ENCODE measurements at places on chromosomes 5 and 9.

- DNase-seq: peak; percentile 45
These were observed at the start of gene PCDHGA12 for GRCh38 chr5:141430332-141431113. TSS of gene PCDHGA12 (plus strand) at chr5:141430507. CDS start at chr5:141430760, 253 bp downstream.

GRCh38 chr9:26163931-26164330 lies 485.7 kb upstream of the TUSC1 start:
- DNase-seq: no peak

GRCh38 chr5:125703616-125704015 lies 719.6 kb upstream of the GRAMD2B start:
- DNase-seq: no peak

GRCh38 chr9:137387114-137387890 lies 35.7 kb downstream of the EXD3 start:
- no peak for DNase-seq

GRCh38 chr5:131246504-131246903 lies 17.3 kb upstream of the CDC42SE2 start:
- DNase-seq: no peak

DNA sequence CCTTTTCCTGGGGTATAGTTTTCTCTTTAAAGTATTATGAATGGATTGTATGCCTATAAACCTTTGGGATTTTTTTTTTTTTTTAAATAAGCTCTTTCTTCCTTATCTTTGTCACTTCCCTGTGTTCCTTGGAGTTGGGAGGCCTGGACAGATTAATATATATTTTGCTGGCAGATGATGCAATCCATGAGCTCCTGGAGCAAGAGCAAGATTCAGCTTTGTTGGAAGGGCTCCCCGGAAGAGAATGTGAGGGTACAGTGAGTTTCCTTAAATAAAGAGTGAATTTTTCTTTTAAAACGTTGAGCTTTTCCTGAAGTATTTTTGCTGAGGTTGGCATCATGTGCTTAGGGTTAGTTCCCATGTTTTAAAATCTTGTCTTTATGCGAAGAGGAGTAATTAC lies 98.7 kb upstream of the SLC28A3 start:
- no peak for DNase-seq

DNA sequence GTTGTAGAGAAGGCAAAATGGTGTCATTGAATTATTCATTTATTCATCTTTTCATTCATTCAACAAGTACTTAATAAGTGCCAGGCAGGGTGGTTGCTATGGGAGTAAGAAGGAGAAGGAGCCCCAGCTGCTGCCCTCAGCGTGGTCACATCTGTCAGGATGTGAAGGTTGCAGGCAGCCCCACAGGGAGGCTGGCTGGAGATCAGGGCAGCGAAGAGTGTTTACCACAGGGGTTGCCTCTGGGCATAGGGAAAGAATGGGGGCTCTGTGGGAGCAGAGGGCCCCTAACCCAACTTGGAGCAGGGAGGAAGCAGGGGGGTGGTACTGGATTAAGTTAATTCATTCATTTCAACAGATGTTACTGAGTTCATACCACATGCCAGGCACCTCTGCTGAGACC lies 6.0 kb downstream of the PCDH12 start:
- DNase-seq: no peak

DNA sequence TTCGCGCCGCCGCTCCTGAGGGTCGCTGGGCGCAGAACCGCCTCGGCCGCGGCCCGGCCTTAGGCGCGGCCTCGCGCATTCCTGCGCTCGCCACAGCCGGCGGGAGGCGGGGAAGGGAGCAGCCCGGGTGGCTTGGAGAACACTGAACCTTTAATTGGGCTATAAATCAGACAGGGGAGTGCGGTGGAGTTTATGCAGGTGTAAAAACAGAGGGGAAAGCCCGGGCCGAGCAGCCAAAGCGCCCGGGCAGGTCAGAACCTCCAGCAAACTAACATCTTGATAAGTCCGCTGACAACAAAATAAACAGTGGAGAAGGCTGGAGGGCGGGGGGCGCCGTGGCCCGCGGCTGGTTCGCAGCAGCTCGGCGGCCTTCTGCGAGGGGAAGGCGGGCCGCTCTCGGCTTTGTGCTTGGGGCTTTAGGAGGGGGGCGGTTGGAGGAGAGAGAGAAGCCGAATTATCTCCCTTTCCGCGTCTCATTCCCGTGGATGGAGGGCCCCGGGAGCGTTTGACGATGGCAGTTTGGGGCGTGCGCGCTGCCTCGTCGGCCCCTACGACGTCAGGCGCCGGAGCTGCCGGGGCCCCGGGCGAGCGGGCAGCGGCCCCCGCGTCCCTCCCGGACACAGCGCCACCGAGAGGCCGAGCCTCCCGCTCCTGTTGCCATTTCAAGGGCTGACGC lies 11.3 kb downstream of the FOXD1 start:
- peak; percentile 71 for DNase-seq

DNA sequence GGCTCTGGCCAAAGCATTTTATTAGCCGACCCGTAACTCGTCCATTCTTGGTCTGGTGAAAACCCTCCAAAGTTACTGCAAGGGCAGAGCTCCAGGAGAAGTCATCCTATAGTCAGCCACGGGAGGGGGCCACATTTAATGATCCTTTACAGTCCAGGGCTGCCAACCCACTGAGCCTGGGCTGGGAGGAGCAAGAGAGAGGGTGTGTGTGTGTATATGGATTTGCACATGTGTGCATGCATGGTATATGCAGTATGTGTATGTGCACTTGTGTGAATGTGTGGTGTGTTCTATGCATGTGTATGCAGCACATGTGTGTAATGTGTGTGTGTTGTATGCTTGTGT lies 4.2 kb upstream of the RASGEF1C start:
- DNase-seq: peak; percentile 80

DNA sequence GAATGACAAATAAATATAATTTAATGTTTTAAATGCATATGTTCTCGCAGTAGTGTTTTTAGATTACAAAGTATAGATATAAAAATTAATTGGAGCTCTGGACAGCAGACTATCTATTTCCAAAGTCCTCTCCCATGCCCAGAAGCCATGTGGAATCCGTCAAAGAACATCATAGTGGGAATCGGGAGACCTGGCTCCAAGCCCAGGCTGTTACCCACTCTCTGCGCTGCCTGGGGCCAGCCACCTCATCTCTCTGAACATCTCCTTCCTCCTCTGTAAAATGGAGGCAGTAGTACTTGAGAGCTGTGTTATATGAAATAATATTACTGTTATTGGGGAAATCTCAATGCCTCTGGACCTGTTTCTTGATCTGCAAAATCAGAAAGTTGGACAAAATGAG lies 58.1 kb upstream of the SLC30A5 start:
- DNase-seq: no peak

GRCh38 chr9:118360036-118360435 lies 655.8 kb downstream of the TLR4 start:
- DNase-seq: no peak

- DNase-seq: no peak
These were observed 14.8 kb upstream of the NR3C1 start for GRCh38 chr5:143418140-143418866.

DNA sequence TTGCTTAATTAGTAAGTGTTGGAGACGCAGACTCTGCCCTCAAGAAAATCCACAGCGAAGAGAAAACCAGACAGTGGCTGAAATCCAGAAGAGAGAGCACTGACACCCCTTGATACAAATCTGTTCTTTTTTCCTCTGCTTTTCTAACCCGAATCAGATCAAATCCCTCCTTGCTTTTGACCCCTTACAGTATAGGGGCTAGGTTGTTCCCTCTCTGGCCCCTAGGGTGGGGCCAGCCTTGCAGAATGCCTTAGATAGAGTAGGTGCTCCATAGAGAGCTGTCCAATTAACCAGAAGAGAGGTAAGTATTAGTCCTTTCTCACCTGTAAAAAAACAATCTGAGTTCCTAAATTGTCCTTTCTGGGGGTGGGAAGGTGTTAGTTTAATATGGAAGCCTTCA lies 10.1 kb downstream of the C1QTNF2 start:
- no peak for DNase-seq

- no peak for DNase-seq
These were observed 17.0 kb downstream of the TTLL11 start for GRCh38 chr9:122076117-122076516.

DNA sequence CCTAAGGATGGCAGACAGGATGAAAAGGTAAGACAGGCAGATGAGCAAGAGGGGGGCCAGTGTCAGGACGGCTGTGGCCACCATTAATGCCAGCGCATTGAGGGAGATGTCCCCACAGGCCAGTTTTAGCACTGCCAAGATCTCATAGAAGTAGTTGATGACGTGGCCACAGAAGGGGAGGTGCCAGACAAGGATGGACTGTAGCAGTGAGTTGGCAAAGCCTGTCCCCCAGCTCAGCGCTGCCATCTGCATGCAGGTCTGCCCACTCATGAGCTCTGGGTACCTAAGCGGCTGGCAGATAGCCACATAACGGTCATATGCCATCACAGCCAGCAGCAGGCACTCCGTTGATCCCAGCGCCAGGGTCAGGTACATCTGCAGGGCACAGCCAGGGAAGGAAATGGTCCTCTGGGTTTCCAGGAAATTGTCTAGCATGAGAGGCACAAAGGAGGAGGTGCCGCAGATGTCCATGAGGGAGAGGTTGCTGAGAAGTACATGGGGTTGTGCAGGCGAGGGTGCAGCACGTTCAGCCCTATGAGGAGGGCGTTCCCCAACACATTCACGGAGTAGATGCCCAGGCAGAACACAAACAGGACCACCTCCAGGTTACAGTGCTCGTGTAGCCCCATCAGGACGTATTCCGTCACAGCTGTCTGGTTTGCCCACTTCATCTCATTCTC lies 10.8 kb downstream of the OR13J1 start:
- no peak for DNase-seq

DNA sequence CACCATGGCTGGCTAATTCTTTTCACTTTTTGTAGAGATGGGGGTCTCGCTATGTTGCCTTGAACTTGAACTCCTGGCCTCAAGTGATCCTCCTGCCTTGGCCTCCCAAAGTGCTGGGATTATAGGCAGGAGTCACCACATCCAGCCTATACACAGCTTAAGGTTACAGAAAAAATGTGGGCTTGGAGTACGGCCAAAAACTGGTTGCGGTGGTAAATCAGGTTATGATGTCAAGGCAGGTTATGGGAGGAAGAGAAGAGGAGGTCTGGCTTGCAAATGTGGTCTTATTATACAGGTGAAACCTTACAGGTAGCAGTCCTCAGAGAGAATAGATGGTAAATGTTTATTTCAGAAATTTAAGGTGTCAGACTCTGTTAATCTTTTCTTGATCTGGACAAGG lies 30.7 kb upstream of the SYK start:
- DNase-seq: no peak

DNA sequence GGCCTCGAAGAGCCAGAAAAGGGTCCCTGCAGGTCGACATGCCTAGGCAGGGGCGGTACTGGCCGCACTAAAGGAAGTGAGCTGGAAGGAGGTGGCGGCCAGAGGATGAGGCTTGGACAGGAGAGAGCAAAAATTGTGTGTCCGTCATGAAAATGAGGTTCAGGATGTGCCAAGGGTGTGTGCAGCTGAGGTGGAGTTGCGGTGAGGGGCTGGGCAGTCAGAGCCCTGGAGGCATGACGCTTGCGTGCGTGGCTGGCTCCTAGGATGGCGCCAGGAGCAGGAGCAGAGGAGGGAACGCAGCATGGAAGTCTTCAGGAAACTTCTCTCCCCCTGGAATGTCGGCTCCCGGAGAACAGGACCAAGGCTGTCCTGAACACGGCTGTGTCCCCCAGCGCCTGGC lies 5.5 kb upstream of the PDLIM7 start:
- DNase-seq: no peak

GRCh38 chr5:172533058-172533398 lies 78.7 kb upstream of the SH3PXD2B start:
- no peak for DNase-seq

- DNase-seq: no peak
These were observed 63.2 kb downstream of the PAM start for GRCh38 chr5:102818345-102818744.

DNA sequence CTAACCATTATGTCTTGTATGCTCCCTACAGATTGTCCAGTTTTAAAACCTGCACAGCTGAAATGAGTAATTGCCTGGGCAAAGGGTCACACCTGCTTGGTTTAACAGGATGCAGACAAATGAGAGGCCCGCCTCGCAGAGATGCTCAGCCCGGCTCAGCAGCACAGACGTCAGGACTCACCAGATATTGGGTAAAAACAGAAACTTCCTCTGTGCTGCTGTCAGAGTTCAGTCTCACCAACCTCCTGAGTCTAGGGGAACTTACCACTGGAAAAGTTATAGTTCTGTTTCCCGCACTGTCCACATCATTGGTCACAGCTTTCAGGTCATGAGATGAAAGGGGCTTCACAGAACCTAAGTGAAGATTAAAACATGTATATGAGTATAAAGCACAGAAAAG lies 152.5 kb downstream of the ESM1 start:
- no peak for DNase-seq

DNA sequence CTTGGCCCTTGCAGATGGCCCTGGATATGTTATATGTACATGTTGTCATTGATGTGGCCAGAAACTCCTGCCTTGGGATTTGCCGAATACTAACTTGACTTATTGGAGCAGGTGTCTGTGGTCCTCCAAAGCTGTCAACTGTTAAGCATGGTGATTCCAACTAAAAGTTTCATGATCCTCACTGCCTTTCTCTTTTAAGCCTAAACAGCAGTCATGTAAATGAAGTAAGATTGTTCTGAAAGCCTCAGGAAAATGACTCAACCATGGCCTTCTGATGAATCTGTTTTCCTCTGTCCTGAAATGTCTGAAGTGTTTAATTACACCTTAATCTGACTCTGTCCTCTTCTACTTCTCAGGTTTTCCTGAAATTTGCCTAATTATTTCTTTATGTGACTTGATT lies 245.0 kb downstream of the FAM114A2 start:
- no peak for DNase-seq

DNA sequence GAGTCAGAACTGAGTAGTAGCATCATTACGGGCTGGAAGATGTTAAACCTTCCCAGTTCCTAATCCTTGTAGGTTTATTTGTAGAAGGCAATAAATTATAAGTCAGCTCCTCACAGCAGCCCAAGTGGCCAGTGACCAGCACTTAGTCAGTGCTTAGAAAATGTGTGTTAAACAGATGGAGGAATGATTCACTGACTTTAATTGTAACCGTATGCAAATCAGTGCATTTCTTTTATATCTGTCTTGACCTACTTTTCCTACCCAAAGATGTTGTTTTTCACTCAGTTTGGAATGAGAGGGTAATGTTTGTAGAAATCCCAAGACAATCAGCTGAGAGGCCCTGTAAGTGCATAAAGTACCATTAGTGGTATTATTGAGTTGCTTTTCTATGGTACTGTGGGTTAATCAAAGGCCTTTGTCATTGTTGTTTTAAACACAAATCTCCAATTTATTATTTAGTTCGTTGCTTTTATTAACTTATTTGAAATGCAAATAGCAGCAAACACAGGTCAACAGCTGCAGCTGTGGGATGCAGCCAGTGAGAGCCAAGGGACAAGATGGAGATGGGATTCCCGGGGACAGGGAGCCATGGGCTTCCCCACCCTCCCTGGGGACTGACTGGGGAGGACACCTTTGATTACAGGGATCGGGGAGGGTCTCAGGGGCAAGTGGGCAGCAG lies 49.8 kb downstream of the MAP1B start:
- no peak for DNase-seq
